ENCODE measurements at places on chromosomes 7 and 10. TPM values are rescaled to one million over a fixed set of nuclear protein-coding genes. Genes with fewer than 3 reads are reported as not detected.

The AGMO gene
- 1.0 TPM for total RNA-seq

The CFTR gene
- 0.89 TPM for total RNA-seq

The COPS6 gene
- 118 TPM for total RNA-seq

- DNase-seq, result no peak
Observed at GRCh38 chr10:85317827-85318226, 989.4 kb downstream of the CCSER2 start.

DNA sequence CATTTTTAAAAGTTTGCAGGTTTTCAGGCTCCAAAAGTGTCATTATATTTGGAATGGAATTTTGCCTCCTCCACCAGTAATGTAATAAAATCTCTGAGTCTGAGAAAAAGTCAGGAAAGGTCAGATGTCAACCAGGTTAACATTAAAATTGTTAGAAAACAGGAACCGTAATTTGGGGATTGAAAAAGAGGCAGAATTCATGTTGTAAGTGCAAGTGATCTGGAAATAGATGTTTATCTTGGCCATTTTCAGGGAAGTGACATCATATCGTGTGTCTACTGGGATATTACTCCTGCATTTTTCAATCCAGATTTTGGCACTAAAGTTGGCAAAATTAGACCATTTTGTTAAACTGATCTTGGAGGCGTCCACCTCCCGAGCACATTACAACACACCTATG lies 428.5 kb upstream of the MGMT start:
- no peak for DNase-seq

All from WTC11 (cell line).